Activated CD4-positive, alpha-beta memory T cell treated with anti-CD3 and anti-CD28 coated beads, Interleukin-2, amount 10 ng/mL, durations not matched to agents 7 days and 5 days (primary cell): ENCODE measurements at places on chromosomes 13 and 19.

DNA sequence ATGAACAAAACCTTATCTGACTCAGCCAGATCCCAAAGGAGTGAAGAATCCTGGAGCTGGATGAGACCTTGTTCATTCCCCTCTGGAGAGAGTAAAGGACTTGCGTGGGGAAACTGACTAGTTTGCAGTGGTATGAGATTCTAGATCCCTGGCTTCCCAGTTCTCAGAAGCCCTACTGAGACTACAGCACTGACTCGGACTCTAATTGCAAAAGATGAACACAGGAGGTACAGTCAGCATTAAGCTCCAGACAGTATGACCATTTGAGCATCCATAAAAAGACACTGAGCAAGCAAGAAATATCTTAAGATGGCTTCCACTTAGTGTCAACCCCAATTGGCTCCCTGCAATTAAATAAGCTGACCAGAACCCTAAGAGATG, 6.8 kb downstream of the ZC3H4 start:
- no peak for DNase-seq

GRCh38 chr19:14582894-14583340, at the start of gene CLEC17A:
CLEC17A (plus strand) TSS chr19:14583084; CDS start chr19:14583161, 77 bp downstream.
- DNase-seq: no peak

DNA sequence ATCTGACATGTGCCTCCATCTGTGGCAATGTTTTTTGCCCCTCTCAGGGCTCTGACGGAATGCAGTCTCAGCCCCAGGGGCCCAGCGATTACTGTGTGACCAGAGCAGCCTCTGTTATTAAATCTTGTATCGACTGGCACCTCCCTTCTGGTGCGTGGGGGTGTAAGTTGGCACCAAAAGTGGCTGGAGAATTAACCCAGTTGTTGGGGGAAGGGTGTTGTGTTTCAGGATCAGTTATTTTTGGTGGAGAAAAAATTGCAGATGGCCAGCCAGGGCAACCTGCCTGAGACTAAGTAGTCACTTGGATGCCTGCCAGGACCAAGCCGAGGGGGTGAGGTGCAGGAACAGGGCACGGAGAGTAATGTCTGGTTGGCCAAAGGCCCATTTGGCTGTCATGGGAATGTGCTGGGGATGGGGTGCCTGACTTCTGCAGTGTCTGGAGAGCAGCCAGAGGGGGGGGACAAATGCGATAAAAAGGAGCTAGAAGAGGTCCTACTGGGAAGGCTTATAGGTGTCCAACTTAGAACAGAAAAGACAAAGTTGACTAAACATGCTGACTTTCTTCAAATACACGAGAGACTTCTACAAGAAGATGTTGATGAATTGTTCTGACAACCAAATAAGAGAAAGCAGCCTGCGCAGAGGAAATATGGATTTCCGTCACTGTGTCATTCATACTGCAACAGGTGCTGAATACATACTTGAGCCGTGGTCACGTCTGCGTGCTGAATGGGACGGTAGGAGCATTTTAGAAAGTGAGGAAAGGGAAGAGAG, 69.8 kb downstream of the SIAH3 start:
- DNase-seq: no peak

DNA sequence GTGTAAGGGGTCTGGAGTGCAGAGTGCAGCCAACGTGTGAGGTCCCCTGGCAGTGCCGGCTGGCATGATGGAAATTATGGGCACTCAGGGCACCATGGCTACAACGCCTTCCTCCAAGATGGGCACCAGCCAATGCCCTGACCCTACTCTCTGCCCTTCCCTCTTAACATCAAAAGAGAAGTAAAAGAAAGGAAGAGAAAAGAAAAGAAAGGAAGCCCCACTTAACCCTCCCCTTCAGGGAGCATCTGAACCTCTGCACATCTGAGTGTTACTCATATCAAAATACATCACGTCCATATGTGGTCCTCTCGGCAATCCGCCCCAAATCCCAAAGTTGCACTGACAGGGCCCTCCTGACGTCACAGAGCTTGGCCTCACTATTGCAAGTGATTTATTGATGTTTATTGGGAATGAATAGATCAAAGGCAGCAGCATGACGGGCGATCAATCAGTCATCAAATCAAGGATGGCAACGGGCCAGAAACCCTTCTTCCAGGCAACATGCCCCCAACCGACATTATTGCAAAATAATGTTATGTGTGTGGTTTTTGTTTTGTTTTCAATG, 1.3 kb downstream of the TSHZ3 start:
- DNase-seq: no peak

GRCh38 chr19:1774989-1775772, 21.9 kb downstream of the ONECUT3 start:
- no peak for DNase-seq

DNA sequence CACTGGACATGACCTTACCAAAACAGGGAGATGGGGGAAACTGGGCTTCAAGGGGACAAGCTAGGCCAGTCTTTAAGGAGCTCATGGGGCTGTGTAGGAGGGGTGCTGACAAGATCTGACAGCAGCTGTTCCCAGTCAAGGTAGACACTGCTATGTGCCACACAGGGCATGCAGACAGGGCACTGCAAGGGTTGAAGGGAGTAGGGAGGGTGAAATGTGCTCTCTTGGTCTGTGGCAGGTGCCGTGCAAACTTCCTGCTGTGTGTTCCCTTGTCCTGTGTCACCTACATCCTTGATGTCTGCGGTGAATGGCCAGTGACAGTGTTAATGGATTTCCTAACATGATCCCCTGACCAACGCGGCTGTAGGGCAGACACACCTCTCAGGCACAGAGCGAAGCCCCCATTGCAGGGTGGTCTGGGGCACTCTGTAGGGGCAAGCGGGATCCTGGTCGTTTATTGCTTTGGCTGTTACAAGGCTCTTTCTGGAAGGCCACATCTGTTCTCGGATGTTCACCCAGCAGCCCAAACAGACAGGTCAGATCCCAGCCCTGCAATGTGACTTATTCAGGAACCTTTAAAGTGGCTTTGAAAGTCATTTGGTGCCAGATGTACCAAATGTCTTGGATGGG, 199.5 kb upstream of the ZNF536 start:
- no peak for DNase-seq

DNA sequence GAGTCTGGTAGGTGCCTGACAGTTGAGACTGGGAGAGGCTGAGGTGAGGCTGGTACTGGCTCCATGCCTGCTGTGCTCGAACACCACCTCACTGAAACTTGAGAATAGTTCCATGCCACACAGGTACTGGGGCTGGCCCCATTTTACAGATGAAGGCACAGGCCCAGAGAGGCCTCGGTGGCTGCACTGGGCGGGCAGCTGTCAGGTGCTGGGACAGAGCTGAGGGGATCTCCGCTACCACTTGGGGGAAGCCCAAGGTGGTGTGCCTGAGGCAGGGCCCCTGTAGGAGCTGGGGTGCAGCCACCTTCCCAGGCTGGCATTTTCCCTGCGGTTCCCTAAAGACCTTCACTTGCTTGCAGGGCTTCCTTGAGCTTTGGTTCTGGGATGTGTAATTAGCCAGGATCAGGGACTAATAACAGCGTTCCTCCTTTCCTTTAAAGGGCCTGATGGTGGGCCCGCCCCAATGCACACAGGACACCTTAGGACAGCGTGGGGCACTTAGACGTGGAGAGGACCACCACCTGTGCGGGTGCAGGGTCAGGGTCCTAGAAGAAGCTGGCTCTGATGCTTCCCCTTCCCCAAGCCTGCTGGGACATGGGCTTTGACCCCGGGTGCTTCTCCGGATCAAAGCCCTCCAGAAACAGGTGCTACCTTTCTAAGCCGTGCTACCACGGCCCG, 23.6 kb downstream of the CAPN12 start:
- no peak for DNase-seq

DNA sequence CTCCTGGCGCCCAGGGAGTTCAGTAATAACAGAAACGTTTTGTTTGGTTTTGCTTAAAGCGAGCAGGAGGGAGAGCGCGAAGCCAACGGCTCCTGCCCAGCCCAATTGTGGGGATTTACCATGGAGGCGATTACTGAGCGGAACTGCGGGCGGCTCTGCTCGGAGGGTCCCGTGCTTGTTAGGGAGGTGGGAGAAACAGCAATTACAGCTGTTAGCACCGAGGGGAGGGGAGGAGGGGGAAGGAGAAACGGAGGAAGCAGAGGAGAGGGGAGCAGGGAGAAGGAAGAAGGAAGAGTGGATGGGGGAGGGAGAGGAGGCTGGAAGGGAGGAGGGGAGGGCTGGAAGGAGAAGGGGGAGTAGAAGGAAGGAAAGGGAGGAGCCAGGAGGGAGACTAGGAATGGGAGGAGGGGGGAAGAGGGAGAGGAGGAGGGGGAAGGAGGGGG, 7.7 kb upstream of the ONECUT3 start:
- no peak for DNase-seq

DNA sequence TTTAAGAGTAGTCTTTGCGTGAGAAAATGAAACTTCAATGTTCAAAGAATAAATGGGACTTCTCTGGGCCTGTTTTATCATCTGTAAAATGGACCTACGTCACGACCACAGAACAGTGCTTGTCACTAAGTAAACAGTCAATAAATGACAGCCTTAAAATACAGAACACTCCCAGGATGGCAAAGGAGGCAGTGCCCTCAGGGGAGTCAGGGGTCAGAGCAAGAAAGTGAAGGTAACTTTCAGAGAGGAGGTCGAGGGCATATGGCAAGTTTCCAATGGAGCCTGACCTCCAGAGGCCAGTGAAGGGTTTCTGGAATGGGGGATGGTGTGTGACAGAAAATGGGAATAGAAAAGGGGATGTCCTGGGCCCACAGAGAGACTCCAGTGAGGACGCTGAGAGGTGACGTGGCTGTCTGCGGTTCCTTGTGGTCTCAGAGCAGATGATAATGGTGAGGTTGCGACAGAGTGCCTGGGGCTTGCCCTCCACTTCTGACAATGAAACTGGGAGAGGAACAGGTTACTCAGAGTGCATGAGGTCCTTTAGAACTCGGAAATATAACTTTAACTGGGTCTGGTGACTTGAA, 91.8 kb downstream of the UBL3 start:
- DNase-seq: peak; percentile 66

DNA sequence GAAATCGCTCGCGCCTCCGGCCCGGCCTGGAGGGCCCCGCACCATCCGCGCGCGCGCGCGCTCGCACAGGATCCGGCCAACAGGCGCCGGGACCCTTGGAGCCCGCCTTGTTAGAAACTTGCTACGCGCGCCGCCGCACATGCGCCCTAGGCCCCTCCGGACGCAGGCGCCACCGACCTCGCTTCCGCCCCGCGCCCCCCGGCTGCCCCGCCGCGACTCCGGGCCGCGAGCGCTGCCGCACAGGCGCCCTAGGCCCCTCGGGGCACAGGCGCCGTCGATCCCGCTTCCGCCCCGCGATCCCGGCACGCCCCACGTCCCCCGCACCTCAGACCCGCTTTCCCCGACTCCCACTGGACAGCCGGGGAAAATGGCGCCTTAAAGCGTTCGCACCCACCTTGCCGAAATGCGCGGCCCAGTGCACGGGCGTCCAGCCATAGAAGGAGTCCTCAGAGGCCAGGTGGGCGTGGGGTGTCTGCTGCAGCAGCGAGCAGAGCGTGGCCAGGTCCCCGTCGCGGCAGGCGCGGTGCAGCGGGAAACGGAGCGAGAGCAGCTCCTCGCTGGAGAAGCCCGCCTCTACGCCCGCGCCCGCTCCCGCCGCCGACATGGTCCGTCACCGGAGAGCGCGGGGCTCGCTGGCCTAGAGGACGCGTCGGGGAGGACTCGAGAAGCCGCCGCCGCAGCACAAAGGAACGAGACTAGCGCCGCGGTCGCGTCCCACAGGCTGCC, 375 bp downstream of the ANKRD10 start:
- DNase-seq: peak; percentile 78

DNA sequence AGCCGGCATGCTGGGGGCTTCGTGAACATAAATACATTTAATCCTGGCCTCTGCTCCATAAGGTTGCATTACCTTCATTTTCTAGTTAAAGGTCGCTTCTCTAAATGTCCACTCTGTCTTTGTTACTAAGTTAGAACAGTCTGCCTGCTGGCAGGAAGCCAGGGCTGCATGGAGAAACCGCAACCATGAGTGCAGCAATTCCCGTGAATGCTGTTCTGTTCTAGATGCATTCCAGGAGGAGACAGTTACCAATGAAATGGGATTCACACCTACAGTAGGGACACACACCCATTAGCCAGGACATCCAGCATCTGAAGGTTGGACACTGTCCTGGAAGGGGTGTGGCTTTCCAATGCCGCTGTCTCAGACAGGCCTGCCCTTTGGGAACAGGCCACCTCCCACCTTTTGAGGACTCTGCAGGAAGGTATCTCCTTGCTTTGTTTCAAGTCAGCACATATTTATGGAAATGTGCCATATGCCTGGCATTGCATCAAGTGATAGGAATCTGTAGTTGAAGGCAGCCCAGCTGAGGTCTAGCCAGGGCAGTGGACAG, 129.7 kb downstream of the SLC7A1 start:
- DNase-seq: no peak

DNA sequence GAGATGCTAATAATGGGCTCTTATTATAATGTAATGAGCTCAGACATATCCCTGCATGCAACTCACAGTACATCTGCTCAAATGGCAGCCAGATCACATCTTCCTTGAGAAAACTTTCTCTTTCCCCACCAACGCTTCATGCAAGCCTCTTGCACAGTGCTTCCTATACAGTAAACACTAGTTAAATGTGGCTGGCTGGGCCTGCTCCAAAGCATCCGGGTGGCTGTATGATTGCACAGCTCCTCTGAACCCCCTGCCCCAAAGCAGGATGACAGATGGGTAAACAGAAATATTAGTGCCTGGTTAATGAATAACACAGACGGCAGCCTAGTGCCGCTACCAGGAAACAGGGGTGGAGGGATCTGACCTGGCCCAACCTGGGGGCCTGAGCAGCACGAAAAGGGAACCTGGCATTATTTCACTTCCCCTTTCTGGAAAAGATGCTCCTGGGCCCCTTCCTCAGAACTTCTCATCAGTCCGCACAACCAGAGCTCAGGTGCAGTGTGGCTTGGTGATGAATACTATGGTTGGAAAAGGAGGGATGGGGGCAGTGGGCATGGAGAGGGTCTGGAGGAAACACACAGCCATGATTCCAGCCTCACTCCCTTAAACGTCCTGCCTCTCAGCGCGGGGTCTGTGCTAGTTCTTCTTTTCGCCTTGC, 10.8 kb downstream of the FFAR2 start:
- DNase-seq: no peak

GRCh38 chr19:54470991-54471782, 1.9 kb downstream of the CDC42EP5 start:
- DNase-seq: no peak

GRCh38 chr13:90427322-90428272, 919.9 kb upstream of the MIR17HG start:
- no peak for DNase-seq

- no peak for DNase-seq
Observed at GRCh38 chr19:33252971-33253370, 27.3 kb upstream of the SLC7A10 start.

- no peak for DNase-seq
Observed at GRCh38 chr19:535017-535835, 3.7 kb downstream of the CDC34 start.

GRCh38 chr13:49629947-49630346, 1.6 kb downstream of the ARL11 start:
- DNase-seq: no peak

GRCh38 chr13:32136716-32137115, 105.1 kb downstream of the FRY start:
- DNase-seq: no peak

DNA sequence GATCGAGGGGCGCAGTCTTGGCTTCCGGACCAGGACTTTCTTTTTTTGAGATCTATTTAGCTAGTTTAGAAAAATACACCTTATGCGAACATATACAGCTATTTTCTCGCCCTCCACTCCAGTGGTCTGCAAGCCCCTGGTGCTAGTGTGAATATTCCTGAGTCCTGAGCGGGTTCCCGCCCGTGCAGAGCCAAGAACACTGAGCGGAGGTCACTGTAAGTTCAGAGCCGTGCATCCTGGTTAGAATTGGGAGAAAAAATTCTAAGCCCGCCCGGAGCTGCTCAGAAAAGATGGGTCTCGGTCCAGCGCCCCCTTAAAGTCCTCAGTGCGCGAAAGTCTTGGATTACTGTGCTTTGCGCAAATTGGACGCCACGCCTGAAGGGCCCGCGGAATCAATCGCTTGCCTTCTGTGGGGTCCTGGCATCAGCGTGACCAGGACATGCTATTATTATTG, 117.7 kb downstream of the KCNRG start:
- no peak for DNase-seq
